Midbrain (tissue), 1 donor: ENCODE measurements at places on chromosomes 6 and 20.

- peak; percentile 43 for DNase-seq
Observed at GRCh38 chr6:111725446-111726112, 119.9 kb upstream of the TRAF3IP2 start.

GRCh38 chr20:50013976-50014375 is 31.2 kb downstream of the SNAI1 start:
- no peak for DNase-seq

- no peak for DNase-seq
Observed at GRCh38 chr20:50029697-50030461, 47.1 kb downstream of the SNAI1 start.

DNA sequence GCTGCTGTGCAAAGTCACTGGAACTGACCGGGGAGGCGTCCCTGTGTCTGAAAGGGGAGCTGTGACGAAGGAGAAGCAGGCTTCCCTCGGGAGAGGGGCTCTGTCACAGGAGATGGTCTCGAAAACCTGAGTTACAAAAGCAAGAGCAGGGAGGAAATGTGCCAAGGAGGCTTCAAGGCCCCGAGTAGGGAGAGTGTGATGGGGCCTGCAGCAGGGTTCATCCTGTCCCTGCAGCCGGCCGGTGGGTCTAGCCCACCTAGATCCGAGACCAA is 16.7 kb downstream of the DYNLT1 start:
- DNase-seq: no peak

DNA sequence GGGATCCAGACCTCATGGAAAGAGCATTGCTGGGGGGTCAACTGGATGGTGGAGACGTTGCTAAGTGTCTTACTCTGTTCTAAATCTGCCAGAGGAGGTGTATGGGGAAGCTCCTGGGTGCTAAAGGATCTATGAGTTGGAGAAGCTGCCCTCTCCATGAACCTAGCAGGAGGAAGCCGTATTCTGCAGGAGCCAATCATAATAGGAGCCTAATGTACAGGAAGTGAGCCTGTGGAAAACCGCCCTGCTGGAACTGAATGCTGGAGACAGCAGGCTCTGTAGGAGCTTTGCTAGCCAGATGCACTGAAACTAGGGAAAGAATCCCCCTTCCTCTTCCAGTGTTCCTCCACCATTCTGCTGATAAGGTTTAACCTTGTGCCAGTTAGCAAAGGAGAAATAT is 10.9 kb downstream of the CASP8AP2 start:
- DNase-seq: no peak

DNA sequence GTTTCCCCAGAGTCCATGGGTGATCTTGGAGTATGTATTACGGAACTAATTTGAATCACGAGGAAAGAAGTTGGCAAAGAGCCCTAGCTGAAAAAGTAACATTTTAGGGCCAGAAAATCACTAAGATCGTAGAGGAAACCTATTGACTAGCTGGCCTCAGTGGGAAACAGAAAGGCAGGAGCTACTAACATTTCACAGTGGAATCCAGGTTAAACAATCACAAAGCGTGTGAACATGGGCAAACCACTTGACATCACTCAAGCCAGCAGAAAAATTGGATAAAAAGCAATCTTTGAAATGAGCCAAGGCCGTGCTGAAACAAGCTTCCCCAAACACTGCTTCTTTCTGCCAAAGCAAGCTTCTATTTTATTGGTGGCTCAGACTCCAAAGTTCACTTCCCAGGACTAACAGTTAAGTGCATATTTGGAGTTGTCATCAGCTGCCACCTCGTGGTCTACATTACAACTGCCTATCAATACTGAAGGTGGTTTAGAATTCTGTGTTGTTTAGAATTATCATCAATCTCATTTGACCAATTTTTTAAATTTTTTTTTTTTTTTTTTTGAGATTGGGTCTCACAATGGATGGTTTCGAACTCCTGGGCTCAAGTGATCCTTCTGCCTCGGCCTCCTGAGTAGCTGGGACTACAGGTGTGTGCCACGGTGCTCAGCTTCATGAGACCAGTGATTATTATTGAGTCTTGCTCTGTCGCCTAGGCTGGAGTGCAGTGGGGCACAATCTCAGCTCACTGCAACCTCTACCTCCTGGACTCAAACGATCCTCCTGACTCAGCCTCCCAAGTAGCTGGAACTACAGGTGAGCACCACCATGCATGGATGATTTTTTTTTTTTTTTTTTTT is 10.6 kb downstream of the RPS10 start:
- peak; percentile 82 for DNase-seq

GRCh38 chr6:148848915-148849314 is 102.1 kb downstream of the UST start:
- no peak for DNase-seq

GRCh38 chr6:3808759-3809514 is 40.2 kb upstream of the FAM50B start:
- DNase-seq: no peak
